Right kidney (tissue), 9 donors: ENCODE measurements at places on chromosomes 7 and 10.

GRCh38 chr10:22365233-22365632, 19.9 kb downstream of the SPAG6 start:
- no peak for DNase-seq

- DNase-seq, result no peak
Observed at GRCh38 chr10:35493196-35494118, 111.7 kb upstream of the GJD4 start.

DNA sequence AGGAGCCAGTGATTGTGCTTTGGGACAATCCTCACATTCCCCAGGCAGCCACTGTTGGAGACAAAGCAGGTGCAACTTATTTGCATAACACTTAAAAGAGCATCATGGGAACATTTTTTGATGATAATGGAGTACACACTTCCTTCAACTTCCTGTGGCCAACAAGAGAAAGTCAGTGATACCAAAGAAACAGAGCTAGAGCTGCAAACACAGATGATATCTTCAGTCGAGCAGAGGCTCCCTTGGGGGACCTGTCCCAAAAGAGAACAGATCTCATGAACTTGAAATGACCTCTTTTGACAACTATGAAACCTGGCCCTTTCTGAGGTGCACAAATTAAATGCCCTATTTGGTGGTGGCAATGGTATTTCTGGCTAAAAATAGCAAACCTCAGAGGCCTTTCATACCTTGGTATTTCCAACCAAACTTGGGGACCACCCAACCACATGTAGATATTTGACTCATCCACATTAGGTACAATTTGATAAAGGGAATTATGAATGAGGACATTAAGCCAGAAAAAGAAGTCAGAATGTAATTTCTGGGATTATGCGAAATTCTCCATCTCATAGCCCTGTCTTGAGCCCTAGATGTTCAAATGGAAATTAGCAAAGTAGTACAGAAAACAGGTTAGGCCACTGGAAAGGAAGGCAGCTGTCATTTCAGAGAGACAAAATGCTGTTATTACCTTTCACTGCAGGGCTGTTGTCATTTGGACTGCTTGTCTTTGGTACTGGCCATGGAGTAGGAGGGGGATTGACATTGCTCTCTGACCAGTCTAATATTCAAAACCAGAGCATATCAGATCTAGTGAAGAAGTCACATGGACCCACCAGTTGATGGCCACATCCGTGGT, 146.2 kb downstream of the ICA1 start:
- no peak for DNase-seq

- no peak for DNase-seq
Observed at GRCh38 chr7:148442933-148443332, 147.6 kb upstream of the C7orf33 start.

DNA sequence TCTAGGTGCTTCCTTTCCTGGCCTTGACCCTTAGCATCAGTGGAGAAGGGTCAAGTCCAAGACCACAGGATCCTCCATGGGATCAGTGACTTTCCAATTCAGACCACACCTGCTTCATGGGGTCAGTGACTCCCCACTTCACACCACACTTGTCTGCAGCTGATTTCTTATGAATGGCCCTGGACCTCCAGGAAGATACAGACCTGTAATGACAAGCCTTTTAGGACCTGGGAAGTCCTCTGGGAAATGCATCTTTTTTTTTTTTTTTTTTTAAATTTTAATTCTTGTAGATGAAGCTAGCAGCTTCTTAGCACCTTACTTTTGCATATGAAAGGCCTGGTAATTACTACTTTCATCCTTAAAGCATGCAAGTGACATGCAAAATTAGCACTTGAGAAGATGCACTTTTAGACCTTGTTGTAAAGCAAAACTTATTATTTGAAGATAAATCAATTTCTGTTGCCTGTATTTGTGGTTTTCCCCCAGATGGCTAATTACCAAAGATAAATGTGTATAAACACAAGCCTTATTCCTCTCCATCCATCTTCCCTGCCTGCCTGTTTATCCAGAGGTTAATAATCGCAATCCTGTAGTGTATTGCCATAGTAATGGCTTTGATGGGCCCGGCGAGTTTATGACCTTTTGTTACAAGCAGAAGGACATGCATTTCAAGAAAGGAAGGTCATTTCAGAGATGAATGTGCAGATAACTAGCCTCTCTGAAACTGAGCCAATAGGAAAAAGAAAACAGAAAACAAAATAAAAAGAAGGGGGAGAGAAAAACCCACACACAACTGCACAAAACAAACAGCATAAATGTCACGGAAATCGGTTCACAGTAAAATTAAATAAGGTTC, 1018.7 kb downstream of the TYW1 start:
- peak; percentile 36 for DNase-seq

DNA sequence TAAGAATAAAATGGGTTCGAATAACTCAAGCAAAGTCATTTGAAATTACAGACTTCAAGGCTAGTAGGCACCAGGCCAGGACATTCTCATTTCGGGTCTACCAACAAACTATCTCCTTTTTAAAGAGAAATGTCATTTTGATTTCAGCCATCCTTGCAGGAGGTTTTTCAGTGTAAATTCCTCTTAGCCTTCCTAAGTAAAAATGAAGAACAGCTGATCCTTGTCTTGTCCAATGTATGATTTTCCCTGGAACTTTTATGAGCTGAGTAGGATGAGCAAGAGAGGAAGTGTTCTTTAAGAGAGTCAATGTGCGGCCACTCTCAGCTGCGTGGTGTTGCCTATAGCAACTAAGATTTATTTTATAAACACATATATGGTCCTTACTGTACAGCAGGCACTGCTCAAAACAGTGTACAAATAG, 110.1 kb downstream of the PLCE1 start:
- peak; percentile 17 for DNase-seq

- no peak for DNase-seq
Observed at GRCh38 chr7:79434098-79434497, 19.4 kb downstream of the MAGI2 start.

- no peak for DNase-seq
Observed at GRCh38 chr10:2463316-2463715, 604.0 kb upstream of the PFKP start.

DNA sequence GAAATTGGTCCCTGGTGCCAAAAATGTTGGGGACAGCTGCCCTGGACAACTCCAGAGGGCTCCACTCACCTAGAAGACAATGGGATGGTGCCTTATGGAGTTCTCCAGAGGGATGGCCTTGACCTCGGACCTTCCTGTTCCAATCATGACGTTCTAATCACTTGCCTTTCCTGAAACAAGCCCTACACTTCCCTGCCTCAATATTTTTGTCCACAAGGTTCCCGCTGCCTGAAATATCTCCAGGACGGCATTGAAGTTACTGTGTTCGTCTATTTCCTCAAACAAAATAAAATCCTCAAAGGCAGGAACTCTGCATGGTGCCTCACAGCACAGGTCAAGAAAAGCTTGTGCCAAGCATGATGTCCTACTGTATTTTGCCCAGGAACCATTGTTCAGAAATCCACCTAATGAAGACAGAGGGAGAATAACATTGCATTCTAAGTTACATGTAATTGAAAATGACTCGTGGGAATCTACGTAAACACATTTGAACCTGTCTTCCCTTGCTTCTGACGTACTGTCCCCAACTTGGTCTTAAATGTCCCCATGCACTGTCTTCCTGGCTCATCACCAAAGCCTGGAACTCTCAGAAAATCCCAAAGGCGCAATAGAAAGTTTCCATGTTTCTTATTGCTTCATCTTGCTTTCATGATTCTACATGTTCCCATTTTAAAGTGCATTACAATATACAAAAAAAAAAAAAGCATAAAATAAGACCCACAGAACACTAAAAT, 342.3 kb upstream of the NRP1 start:
- no peak for DNase-seq

DNA sequence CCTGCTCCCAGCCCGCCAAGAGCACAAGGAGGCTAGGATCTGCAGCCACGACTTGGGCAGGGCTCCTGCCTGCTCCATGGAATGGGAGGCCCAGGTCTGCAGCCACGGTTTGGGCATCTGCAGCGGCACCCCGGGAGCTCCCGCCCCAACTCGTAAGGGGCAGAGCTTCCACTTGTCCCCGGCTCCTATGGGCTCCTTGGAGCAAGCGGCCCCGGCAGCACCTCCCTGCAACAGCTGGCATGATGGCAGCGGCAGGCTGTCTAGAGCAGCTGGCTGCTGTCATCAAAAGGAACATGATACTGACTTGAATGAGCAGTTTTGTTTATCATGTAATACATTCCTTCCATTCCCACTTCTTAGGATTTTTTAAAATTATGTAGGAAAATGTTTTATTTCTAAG, 684.0 kb upstream of the FOXK1 start:
- no peak for DNase-seq

GRCh38 chr10:110861930-110862649, 9.6 kb upstream of the PDCD4 start:
- no peak for DNase-seq

- no peak for DNase-seq
Observed at GRCh38 chr7:1748839-1749173, 78.7 kb downstream of the ELFN1 start.
